ENCODE measurements at places on chromosomes 2 and 18.

DNA sequence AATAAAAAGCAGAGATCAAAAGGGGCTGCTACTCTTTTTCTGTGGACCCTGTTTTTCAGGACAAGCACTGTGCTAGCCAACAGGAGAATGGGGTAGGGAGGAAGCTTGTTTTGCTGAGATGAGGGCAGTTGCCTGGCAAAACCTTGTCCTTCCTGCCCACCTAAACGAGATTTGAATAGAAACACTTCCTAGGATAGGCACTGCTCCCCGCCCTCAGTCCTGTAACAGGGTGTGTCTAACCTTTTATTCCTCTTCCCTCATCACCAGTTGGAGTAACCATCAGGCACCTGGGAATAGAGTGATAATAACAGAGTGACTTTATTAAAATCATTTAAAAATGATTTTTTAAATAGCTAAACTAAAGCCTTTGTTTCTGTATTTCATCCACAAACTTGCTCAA is 368.8 kb downstream of the LNPK start:
- no peak for DNase-seq

DNA sequence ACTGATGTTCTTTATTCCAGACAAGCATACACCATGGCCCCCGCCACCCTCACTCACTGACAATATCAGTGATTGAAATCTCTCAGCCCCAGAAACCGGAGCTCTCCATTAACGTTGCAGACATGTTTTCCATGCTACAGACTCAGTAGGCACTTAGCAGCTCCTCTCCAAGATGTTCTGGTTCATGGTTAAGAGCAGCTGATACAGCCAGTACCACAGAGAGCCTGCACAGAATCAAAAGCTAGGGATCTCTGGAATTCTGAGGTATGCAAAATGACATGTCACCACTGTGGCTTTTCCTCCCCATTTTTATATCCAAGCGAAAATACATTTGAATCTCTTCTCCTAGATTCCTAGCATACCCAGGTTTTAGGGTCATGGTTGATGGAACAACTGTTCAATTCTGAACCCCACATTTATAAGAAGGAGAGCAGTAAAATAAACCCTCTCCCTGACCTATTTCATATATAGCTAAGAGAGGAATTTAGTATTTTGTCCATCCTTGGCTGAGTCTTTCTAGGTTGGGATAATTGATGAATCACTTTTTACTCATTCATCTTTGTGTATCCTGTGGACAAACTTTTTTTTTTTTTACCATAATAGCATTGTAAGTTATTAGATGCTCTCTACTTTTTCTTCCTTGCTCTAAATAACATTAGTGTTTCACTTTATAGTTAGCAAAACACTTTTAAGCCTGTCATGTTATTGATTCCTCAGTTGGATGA is 488.4 kb upstream of the PIK3C3 start:
- DNase-seq = no peak

DNA sequence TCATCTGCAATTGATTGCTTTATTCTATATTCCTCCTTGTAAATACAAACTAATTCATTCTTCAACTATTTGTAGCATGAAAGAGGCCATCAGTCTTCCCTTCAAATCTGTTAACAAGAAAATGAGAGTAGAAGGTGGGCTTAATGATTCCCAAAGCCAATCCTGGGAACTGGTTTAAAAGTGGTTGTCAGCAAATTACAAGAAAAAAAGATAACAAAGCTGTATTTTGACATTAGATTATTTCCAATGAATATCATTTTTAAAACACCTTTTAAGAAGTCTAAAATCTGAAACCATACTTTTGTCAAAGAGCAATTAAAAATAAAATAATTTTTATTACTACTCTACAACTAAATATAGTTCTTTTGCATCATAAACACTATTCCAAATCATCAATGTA is 139.2 kb downstream of the DYM start:
- no peak for DNase-seq

- DNase-seq = no peak
These were observed 17.4 kb downstream of the RTP5 start for GRCh38 chr2:241886840-241887447.
